ENCODE measurements at places on chromosomes 6 and 20. TPM values are rescaled to one million over a fixed set of nuclear protein-coding genes. Genes with fewer than 3 reads are reported as not detected.

DNA sequence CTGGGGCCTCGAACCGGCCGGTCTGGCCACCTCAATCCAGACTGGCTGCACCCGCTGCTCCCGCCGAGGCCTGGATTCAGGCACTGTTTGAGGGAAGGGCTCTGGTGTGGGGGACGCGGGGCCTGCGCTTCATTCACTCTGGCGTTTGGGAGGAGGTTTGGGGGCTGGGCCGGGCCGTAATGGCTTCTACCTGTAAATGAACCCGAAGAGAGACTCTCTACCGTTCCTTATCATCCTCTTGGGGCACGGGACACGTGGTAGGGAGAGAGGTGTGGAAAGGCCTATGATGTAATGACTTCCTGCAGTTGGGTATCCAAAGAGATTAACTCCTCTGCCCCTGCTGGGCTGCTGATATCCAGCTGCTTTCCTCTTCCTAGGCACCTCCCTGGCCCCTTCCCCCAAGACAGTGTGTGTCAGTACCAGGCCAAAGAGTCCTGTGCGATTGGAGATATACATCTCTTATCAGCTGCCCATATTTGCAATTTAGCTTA is 1.8 kb downstream of the FOXO3 start:
- peak; percentile 90 for DNase-seq

- DNase-seq = no peak
Observed at GRCh38 chr6:21733311-21733710, 139.8 kb downstream of the SOX4 start.

DNA sequence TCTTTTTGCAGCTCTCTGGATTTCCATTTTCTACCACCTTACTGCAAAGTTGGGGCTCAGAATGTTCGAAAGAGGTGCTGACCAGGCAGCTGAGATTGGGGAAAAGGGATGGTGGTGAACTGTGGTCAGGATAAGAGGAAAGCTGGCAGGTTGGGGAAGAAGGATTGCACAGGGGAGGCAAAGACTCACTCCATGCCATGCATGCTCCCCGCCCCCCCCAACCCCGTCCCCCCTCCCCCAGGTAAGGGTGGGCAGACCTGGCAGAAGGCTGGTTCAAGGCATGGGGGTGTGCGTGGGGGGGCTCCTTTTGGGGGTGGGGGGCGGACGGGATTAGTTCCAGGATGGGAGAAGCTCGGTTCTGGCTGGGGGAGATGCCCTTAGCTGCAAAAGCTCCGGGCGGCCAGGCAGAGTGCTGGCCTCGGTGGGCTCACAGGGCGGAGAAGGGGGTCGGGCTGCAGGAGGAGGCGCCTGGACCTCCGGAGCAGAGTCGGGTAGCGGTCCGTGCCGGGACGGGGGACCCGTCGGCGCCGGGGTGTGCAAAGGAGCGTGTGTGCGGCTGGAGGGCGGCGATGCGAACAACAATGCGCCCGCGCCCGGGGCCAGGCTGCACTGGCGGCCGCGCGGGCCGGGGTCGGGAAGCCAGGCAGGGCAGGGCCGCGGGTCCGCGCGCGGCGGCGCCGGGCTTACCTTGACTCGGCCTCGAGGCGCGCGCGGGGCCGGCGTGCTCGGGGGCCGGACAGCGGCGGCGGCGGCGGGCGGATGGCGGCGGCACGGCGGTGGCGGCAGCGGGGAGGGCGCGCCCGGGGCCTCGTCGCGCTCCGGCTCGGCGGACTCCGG is 880 bp downstream of the ADNP start:
- no peak for DNase-seq

DNA sequence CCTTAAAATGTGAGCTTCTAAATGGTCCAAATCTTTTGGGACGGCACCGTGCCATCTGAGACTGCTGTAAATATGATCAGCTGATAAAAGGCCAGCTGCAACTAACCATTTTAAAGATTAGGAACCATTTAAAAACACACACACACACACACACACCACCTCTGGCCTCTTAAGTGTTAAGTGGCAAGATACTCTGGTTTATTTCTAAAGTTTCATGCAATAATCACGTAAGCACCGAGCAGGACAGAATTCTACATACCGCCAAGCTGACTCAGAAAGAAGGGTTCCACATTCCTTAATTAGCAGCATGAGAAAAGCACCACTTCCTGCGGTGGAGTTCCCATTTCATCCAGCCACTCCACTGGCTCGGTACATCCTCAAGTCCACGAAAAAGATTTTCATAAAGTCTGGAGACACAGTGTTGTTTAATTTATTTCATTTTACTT is 17.8 kb upstream of the ZNF217 start:
- peak; percentile 92 for DNase-seq

GRCh38 chr6:14265049-14266021 is 147.8 kb downstream of the CD83 start:
- DNase-seq = no peak

DNA sequence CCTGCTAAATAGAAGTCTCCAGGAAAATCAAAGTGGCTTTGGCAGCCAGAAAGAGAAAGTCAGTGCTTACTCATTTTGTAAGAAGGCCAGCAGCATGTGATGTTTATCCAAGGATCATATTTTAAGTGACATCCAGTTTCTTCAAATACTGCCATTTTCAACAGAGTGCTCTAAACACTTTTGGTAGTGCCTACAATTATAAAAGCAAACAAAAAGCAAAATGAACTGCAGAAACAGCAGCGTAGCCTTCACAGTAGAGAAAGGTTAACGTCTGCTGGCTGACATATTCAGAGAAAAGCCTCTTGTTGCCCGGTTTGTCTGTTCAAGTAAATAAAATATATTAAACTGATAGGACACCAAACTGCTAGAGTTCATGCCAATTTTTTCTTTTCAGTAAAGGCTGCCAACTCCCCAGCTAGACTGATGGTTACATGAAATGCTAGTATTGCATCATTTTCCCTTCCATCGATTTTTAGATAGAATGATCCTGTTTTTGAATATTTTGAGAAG is 705.7 kb upstream of the SLC35B3 start:
- DNase-seq = peak; percentile 18

GRCh38 chr6:83960664-83961063 is 72.9 kb upstream of the MRAP2 start:
- no peak for DNase-seq

- peak; percentile 80 for DNase-seq
Observed at GRCh38 chr20:16128538-16129106, 444.6 kb downstream of the KIF16B start.

DNA sequence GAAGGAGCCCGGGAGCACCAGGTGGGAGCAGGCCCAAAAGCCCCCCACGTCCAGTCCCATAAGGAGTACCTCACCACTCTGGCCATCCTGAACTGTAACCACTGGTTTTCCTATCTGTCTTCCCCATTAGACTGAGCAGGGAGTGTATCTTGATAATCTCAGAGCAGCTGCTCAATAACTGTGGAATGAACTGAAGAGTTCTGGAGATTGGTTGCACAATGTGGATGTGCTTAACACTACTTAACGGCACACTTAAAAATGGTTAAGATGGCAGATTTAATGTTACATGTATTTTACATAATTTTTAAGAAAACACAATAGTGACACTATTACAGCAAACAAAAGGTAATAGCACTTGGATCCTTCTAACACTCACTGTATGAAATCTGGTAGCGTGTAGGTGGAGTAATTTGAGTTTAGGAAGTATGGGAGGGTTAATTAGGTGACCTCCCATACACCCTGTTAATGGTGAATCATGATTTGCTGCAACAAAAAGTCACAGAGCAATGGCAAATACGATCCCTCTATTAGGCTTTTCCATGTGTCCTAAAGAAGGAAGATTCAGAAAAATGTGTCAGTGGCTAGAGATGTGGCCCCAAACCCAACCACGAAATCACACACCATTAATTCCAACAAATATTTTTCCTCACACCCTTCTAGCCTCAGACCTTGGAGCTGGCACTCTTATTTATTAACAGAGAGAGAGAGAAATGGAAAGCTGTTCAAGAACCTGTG is 18.4 kb downstream of the TRAM2 start:
- no peak for DNase-seq

GRCh38 chr6:89667872-89668556 is 29.5 kb upstream of the LYRM2 start:
- no peak for DNase-seq

GRCh38 chr6:13709689-13710551 is 1.7 kb downstream of the RANBP9 start:
- DNase-seq = peak; percentile 62

- DNase-seq = no peak
Observed at GRCh38 chr20:19770375-19770774, 12.3 kb downstream of the RIN2 start.

DNA sequence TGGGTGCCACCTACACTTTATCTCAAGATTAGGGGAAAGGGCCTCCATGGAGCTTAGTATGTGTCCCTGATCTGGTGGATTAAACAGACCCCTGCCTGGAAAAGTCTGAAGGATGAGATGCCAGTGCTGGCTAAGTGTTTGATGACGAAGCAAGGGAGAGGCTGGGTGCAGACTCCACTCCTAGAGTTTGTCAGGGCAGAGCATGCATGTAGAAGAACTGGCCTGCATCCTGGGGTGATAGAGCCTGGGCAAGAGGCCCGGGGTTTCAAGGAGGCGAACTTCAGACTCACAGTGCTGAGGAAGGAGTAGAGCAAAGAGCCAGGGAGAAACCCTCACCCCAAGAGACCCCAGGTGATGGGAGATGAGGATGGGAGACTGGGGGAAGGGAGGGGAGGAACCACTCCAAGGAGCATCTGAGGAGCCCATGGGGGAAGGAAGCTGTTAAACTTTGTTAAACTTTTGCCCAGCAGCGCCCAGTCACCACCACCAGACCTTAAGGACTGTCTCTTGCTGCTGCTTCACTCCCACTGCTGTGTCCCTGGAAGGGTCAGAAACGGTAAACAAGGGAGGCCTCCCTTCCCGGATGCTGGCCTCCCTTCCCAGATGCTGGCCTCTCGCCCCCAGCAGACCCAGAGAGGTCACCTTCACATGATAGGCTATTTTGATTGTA is 61.6 kb downstream of the RPRD1B start:
- no peak for DNase-seq

Gene BNIP5
- not detected for total RNA-seq

Gene CLIC5
- not detected for total RNA-seq

Gene IMPG1
- total RNA-seq = not detected

Gene STX11
- total RNA-seq = 0.51 TPM
